ENCODE measurements at places on chromosomes 7 and 10. TPM values are rescaled to one million over a fixed set of nuclear protein-coding genes. Genes with fewer than 3 reads are reported as not detected.

ASIC3 gene
- total RNA-seq: 3.4 TPM

PLOD3 gene
- total RNA-seq: 73.0 TPM

KNDC1 gene
- total RNA-seq: 1.3 TPM

- peak; percentile 5 for DNase-seq
Measured at GRCh38 chr7:95126053-95126709, 198.2 kb downstream of the PON1 start.

DNA sequence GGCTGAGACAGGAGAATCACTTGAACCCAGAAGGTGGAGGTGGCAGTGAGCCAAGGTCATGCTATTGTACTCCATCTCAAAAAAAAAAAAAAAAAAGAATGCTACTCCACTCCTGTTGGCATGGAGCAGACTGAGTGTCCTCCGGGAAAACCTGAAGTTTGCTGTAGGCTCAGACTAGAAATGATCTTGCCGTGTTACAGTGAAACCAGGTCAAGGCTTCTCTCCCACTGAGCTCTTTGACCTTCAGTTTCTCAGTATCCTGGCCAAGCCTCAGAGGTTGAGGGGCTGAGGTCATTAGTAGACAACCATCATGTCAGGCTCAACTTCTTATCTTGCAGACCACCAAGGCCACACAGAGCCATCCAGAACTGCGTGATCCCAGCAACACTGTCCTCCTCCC is 348.6 kb upstream of the ZNF32 start:
- DNase-seq: no peak

GRCh38 chr10:73890261-73890660 is 15.9 kb upstream of the CAMK2G start:
- no peak for DNase-seq

GRCh38 chr10:133324857-133325260 is 11.8 kb downstream of the CALY start:
- no peak for DNase-seq

DNA sequence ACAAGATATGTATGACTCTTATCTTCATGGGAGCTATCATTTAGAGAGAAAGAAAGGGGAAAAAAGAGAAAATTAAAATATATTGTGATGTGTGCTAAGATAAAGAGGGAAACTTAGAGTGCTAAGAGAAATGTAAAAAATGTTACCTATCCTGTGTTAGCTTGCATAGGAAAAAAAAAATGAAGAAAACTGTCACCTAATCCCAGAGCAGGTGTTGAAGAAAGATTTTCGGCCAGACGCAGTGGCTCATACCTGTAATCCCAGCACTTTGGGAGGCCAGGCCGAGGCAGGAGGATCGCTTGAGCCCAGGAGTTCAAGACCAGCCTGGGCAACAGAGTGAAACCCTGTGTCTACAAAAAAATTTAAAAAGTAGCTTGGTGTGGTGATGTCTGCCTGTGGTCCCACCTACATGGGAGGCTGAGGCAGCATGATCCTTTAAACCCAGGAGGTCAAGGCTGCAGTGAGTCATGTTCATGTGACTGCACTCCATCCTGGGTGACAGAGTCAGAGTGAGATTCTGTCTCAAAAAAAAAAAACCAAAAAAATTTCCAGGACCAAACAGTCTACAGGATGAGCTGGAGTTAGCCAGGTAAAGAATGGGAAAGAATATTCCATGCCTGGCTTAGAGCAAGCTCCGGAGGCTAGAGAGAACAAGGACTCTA is 2.4 kb upstream of the MKLN1 start:
- DNase-seq: no peak

- no peak for DNase-seq
Measured at GRCh38 chr7:36916116-36916515, 191.8 kb upstream of the AOAH start.
